ENCODE measurements at places on chromosomes 4 and X.
A peak's percentile ranks its signal among the peaks of the same experiment; 100 is the strongest.

- no peak for DNase-seq
Measured at GRCh38 chr4:42345962-42346544, 51.2 kb upstream of the SHISA3 start.

GRCh38 chrX:77450415-77450814 is 3.2 kb downstream of the FGF16 start:
- DNase-seq, result no peak

GRCh38 chrX:5084279-5084678 is 1144.4 kb downstream of the NLGN4X start:
- DNase-seq, result no peak

GRCh38 chr4:164943192-164943591 is 34.3 kb downstream of the TRIM61 start:
- DNase-seq, result no peak

- DNase-seq, result peak; percentile 30
Measured at GRCh38 chr4:87005690-87006425, 71.0 kb downstream of the AFF1 start.
